ENCODE measurements at places on chromosomes 16 and 17.

- no peak for DNase-seq
Measured at GRCh38 chr16:30351586-30352419, 3.3 kb downstream of the CD2BP2 start.

DNA sequence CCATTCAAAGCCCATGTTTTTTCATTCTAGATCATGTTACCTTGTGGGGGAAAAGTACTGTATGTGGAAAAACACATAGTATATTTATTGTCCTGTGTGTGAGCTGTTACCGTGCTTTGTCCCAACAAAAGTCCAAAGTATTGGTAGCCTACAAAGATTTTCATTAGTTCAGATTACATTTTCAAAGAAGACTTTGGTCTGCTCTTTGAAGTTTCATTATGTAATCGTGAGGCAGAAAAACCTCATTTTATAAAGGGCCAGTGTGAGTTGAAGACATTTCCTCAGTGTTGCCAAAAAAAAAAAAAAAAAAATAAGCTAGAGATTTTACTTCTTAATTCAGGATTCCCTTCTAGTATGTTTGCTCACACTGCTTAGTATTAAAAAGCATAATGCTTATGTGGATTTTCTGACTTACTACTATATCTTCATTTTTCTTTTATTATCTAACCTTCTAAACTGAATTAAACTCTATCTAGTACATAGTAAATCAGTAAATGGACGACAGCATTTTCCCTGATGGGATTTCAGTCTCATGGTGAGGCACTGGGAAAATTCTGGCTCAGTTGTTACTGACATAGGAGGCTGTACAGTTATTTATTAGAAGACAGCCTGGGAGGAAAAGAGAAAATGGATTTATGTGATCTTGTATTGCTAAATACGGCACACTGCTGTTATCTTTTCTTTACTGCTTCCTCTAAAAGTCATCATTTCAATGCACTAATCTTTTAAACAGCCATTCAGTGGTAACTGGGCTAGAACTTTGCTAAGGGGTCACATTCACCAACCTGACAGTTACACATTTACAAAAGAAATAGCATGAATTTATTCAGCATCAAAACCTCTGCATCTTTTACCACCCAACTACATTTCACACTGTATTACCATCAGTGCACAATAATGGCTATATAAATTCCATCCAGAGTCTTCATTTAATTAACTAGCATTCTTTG is 100.6 kb downstream of the STXBP4 start:
- DNase-seq: no peak

DNA sequence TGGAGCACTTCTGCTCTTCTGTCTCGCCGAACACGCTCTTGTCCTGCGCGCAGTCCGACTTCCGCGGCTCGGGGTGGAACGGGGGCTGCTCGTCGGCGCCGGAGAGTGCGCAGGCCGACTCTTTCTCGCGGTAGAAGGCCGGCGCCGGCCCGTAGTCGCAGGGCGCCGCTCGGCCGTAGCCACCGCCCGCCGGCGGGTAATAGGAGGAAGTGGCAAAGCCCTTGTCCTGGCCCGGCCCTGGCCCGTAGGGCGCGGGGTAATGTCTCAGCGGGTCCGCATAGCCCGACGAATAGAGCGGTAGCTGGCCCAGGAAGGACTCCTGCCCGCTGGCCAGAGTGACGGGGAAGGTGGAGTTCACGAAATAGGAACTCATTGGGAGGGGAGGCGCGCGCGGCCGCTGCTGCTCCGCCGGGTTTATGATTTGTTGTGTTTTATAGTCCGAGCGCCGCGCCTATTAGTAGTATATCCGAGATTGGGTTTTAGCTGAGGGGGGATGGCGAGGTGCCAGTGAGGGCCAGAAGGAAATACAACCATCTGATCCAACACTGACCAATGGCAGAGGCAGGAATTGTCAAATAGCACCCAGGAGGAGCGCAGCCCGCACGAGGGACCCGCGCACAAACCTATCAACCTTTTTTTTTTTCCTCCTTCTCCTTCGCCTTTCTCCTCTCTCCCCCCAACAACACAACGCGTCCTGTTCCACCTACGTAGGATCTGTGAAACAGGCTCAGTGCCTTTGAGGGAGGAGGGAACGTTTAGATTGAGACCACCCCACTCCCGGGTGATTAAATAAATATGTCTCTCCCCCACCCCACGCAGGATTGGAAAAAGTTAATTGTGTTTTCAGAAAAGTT is 4.4 kb upstream of the HOXB5 start:
- DNase-seq: peak; percentile 61

GRCh38 chr17:40932608-40933007 is 4.8 kb downstream of the KRT23 start:
- DNase-seq: no peak

GRCh38 chr17:59754552-59754951 is 47.1 kb downstream of the VMP1 start:
- DNase-seq: no peak

DNA sequence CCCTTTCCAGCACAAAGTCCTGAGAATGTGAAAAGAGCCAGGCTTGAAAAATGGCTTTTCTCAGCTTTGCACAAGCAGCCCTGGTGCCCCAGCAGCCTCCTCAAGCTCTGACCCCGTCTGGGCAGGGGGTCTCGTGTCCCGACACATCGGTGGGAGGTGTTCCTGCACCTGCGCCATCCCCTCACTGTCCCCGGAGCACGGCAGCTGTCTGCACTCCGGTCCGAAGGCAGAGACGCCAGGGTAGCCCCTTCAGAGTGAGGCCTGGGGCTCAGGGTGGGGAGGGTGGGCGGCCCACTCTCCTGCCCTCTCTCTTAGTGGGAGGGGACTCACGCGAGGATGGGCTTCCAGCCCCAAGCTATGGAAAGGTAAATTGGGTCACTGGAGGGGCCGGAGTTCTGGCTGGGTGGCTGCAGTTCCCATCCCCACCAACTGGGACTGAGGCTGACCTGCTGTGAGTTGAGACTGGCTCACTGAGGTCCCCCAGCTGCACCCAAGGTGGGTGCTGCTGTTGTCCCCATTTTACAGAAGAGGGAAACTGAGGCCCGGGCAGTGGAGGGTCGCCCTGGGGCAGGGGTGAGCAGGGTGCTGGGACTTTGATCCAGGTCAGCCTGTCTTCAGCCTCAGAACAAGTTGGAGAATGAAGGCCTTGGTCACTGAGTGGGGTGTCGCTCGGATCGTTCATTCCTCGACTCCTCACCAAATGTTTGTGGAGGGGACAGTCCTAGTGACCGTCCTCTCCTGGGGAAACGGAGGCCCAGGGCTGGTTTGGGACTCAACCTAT is 2.3 kb upstream of the BAIAP3 start:
- no peak for DNase-seq

GRCh38 chr16:57532266-57532625 is 4.1 kb downstream of the CCDC102A start:
- DNase-seq: no peak

GRCh38 chr16:70158261-70158939 is 15.2 kb upstream of the CLEC18C start:
- DNase-seq: no peak

DNA sequence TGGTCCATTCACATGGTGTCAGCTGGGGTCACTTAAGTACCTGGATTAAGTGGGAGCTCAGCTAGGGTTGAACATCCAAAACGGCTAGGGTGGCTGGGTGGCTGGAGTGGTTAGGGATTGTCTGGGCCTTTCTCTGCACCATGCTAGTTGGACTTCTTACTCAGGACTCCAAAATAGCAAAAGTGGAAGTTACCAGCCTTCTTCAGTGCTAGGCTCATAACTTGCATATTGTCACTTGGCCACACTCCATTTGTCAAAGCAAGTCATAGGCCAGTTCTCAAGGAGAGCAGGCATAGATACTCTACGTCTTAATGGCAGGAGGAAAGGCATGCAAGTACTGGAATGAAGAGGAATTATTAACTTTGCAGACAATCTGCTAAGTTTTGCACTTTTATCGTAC is 69.7 kb downstream of the ESRP2 start:
- no peak for DNase-seq

GRCh38 chr16:50529334-50529733 is 18.9 kb upstream of the NKD1 start:
- no peak for DNase-seq

GRCh38 chr17:60328679-60329078 is 63.3 kb downstream of the USP32 start:
- no peak for DNase-seq

- DNase-seq: no peak
Measured at GRCh38 chr16:35599429-35600160, 2140.2 kb downstream of the TP53TG3F start.

- DNase-seq: no peak
Measured at GRCh38 chr17:44972953-44973352, 4.8 kb upstream of the C1QL1 start.

- DNase-seq: no peak
Measured at GRCh38 chr17:202501-202951, 21.1 kb upstream of the DOC2B start.

DNA sequence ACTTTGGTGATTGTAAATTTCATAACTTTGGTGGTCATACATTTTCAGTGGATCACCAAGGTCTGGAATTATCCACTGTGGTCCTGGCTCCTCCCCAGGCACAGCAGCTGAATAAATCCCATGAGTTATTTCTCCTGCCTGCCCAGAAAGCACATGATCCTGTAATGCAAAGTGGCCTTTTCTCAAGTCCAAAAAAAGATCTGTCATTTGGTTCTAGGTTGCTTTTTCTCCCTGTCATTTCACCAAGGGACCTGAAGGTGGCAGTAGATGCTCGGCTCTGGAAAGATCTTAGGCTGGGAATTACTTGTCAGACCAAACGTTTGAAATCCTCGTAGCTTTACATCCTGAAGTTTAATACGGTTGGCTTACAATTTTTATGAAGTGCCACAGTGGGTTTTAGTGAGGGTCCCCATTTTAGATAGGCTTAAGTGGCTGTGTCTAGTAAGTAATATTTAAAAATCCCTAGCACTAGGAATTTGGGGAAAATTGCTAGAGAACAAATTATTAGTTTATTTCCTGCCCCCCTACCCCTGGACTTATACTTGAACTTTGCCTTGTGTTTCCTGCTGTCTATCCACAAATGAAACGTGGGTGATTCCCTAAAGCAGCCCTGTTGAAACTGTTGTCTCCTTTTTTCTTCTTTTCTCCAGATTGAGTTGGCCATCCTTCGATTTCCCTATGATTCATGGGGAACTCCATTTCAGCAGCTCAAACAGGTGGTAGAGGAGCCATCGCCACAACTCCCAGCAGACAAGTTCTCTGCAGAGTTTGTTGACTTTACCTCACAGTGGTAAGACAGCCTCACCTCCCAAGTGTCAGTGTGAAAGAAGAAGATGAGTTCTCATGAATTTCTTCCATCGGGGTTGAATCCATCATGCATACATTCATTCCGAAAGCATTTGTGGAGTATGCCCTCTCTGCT is 111.7 kb downstream of the MAP2K6 start:
- DNase-seq: no peak

GRCh38 chr16:57821149-57821971 is 19.1 kb upstream of the KIFC3 start:
- DNase-seq: no peak

DNA sequence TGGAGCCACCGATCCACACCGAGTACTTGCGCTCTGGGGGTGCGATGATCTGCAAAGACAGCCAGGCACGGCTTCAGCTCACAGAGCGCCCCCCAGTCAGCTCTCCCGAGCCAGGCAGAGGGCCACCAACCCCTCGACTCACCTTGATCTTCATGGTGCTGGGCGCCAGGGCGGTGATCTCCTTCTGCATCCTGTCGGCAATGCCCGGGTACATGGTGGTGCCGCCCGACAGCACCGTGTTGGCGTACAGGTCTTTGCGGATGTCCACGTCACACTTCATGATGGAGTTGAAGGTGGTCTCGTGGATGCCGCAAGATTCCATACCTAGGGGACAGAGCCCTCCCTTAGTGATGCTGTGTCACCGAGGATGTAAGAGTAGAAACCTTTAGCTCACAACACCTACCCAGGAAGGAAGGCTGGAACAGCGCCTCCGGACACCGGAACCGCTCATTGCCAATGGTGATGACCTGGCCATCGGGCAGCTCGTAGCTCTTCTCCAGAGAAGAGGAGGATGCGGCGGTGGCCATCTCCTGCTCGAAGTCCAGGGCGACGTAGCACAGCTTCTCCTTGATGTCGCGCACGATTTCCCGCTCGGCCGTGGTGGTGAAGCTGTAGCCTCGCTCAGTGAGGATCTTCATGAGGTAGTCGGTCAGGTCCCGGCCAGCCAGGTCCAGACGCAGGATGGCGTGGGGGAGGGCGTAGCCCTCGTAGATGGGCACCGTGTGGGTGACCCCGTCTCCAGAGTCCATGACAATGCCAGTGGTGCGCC is 1.6 kb downstream of the ACTG1 start:
- no peak for DNase-seq

- no peak for DNase-seq
Measured at GRCh38 chr17:72192800-72193192, 72.0 kb downstream of the SOX9 start.

DNA sequence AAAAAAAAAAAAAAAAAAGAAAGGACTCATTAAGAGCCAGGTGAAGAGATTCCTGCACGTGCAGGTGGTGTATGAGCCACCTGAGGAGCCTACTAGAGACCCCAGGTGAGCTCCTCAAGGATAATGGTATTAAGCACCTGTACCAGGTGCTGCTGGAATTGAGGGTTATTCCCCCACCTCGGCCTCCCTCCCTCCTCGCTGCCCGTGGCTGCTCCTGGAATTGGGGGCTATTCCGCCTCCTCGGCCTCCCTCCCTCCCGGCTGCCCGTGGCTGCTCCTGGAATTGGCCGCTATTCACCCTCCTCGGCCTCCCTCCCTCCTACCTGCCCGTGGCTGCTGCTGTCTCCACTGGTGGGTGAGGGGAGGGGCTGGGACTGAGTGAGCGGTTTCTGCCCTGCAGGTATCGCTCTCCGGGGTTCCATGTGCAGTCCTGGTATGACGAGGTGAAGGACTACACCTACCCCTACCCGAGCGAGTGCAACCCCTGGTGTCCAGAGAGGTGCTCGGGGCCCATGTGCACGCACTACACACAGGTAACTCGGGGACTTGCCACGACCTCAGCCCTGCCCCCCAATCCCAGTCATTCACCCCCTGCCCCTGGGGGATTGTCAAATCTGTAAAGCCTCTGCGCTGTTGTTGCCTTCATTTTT is 29.3 kb downstream of the CRISPLD2 start:
- no peak for DNase-seq

DNA sequence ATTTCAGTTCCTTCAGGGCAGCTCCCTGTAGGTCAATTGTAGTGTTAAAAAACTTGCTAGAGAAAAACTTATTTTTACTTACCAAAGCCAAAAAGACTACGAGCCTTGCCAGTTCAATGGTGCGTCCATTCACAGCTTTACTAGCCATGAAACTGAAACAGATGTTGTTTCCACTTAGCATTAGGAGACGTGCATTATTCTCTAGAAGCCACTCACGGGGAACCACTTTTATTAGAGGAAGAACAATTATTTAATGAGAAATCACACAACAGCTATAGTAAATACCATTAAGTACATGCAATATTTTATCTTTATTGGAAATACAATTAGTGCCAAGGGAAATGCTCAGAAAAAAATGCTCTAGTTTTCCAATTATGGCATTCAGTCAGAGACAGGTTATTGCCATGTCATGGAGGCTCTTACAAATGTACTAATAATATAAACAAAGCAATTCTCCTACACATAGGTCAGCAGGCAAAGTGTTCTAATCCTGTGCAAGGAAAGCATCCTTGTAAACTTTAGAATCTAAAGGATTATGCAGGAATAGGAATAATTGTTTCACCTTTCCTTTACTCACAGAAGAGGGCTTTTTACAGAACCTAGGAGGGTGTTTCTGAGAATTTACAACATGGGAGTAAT is 17.4 kb downstream of the LASP1NB start:
- DNase-seq: no peak

Data from GM12892 (cell line).